NCI-H2029 treated with DMSO at 0.1 percent for 48 hours (cell line): ENCODE measurements at places on chromosomes 4 and X.

- DNase-seq: no peak
Measured at GRCh38 chrX:121903961-121904360, 856.6 kb downstream of the GLUD2 start.

DNA sequence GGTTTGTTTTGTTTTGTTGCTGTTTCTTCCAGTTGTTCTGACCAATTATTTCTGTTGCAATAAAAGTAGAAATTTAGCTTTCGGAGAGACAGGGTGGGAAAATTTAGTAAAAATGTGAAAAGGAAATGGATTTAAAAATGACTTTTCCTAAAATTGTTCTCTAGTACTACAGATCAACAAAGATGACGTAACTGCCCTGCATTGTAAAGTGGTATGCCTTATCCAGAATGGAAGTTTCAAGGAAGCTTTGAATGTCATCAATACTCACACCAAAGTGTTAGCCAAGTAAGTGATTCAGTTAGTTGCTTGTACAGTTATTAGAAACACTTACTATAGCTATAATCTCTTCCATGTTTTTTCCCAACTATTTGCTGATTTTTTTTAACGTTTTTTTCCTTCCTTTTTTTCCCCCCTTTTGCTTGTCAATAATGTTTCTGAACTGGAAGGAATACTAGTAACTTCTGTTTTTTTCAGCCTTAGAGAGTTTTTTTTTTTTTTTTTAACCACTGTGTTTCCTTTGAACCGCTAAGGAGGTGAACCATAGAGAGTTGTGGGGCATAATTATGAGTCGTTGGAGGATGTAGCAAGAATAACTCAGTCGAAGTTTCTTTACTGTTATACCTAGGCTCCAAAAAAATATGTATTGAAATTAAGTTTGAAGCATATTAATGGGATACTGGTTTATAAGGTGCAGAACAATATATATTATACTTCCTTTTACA lies 2.2 kb downstream of the SRP72 start:
- no peak for DNase-seq

GRCh38 chrX:46856483-46856882 lies 19.6 kb downstream of the RP2 start:
- DNase-seq: no peak

GRCh38 chr4:164012396-164013027 lies 518.0 kb downstream of the TMA16 start:
- DNase-seq: no peak

DNA sequence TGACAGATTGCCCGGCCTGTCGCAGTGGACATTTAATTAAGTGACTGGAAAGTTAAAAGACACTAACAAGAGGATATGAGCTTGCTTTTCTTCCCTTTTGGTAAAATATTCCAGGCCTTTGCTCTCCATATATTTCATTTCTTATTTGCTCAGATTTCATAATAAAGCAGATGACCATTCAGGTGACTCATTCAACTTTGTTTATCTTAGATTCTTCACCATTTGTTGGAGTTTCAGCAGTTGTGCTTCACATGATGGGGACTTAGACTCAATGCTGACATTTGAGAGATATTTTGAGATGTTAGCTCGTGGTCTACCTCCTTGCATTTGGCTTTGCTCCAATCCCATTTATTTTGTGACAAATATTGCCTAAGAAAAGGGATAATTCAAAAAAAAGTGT lies 312.2 kb downstream of the ARHGAP24 start:
- no peak for DNase-seq

DNA sequence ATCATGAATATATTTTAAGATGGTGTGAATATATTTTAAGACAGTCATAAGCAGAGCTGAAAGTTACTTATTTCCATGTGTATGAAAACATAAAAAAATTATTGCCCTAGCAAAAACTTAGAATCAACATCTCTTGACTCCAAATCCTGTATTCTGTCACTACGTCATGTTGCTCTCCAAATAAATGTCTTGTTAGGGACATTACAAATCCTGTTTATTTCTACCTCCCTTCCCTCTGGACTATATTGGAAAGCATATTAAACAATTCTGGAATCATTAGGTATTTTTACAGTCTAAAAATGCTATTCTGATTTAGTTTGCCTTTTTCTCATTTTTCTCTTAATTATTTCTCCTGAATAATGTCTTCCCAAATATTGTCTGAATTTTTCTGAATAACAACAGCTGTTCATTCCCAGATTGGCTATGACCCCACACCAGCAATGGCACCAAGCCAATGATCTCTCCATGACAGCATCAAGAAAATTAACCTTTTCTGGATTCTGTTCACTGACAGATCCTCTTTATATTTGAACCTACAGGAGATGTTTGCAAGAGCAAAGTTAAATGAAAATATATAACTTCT lies 523.1 kb downstream of the IQCM start:
- no peak for DNase-seq

- no peak for DNase-seq
Measured at GRCh38 chrX:151762802-151763201, 28.3 kb downstream of the CNGA2 start.

DNA sequence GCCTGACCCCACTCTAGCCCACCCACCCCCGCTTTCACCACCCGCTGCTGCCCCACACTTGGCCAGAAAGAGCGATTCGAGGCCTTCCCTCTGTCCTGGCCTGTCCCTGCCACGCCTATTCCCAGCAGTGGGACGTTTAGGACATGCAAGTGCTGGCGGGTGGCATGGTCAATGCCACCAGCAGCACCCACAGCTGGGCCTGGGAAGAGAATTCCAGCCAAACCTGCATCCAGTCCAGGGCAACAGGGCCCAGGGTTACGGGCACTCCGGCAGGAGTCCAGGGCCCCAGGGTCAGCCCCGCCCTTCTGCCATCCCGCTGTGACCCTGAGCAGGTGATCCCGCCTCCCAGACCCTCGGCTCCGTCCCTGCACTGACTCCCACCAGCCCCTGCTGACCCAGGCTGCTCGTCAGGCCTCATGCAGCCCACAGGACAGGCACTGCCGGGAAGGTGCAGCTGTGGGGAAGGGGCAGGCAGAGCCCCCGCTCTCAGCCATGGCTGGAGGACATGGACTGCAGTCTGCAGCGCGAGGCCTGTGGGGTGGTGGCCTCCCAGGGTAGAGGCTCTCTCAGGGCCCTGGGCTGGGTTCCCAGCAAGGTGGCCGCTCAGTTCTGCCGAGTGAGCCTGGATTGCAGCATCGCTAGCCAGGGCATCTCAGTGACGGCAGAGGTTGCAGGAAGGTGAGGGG lies 6.8 kb upstream of the HTRA3 start:
- no peak for DNase-seq

DNA sequence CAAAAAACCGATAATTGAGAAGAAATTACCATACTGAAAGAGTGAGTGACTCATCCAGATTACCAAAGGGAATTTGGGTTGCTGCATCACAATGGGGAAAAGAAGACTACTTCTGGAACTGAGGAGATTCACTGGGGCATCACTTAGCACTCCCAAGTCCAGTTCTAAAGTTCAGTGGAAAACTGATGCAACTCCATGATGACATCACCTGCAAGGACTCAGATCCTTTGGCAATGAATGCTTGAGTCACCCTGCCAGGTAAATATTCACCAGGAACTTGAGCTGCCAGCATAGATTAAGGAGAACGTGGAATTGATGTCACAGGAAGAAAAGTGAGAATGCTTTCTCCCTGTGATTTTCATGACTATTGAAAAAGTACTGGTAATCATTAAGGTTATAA lies 32.0 kb upstream of the SMIM10L2A start:
- no peak for DNase-seq

DNA sequence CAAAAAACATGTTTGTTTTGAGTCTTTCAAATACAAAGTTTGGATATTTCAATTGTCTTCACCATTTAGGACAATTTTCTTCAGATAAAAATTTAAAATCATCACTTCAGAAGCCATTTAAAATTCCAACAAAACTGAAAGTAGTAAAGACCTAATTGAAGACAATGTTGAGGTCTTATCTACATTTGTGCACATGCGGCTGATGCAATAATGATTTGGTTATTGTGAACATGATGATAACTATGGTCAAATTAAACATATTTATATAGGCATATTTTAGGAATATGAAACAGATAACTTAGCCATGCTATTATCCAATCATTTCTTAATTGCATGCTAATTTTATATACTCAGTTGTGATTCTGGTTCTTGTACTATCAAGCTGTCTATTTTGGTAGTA lies 407.5 kb downstream of the GALNTL6 start:
- no peak for DNase-seq

DNA sequence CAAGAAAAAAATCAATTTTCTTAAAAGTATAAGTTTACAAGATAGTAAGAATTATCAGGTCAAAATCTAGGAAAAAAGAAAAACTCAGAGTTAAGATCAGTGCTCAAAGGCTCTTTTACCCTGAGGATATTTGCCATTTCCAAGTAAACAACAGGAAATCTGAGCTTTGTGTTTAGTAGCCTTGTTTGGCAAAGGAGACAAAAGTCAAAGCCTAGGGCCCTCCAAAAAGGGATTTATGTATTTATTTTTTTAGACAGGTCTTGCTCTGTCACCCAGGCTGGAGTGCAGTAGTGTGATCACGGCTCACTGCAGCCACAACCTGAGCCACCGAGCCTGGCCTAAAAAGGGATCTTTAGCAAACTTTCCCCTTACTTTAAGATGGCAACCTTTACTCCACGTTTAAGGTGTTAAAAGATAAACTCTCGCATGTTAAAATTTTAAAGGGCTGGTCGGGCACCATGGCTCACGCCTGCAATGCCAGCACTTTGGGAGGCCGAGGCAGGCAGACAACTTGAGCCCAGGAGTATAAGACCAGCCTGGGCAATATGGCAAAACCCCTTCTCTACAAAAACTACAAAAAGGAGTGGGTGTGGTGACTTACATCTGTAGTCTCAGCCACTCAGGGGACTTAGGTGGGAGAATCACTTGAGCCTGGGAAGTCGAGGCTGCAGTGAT lies 21.3 kb upstream of the OPHN1 start:
- no peak for DNase-seq

DNA sequence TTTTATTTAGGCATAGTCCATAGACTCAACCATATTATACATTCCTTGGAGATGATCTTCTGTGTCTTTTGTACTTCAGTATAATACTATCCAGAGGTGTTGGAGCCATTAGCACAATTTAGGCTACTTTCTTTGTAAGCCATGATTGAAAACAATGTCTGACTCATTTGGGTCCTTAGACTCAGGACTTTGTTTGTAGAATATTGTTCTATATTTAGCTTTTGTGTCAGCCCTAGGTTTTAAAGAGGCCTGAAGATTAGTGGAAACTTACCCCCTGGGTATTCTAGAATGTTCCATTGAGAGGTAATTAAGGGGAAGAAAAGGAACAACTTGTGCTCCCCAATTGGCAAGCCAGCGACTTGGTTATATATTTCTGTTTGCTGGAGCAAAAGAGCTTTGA lies 145.2 kb upstream of the SCML1 start:
- no peak for DNase-seq

GRCh38 chrX:65997978-65998717 lies 41.7 kb downstream of the VSIG4 start:
- DNase-seq: no peak

GRCh38 chrX:3690140-3690539 lies 23.3 kb downstream of the PRKX start:
- DNase-seq: no peak

DNA sequence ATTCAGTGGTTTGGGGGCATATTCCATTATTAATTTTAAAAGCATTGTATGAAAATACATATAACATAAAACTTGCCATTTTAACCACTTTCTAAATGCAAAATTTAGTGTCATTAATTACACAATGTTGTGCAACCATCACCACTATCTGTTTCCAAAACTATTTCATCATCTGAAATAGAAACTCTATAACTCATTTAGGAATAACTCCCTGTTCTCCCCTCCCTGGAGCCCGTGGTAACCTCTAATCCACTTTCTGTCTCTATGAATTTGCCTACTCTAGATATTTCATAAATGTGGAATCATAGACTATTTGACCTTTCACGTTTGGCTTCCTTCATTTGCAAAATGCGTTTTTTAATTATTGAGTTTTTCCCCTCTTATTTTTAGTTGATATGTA lies 101.4 kb upstream of the GPC4 start:
- DNase-seq: no peak

DNA sequence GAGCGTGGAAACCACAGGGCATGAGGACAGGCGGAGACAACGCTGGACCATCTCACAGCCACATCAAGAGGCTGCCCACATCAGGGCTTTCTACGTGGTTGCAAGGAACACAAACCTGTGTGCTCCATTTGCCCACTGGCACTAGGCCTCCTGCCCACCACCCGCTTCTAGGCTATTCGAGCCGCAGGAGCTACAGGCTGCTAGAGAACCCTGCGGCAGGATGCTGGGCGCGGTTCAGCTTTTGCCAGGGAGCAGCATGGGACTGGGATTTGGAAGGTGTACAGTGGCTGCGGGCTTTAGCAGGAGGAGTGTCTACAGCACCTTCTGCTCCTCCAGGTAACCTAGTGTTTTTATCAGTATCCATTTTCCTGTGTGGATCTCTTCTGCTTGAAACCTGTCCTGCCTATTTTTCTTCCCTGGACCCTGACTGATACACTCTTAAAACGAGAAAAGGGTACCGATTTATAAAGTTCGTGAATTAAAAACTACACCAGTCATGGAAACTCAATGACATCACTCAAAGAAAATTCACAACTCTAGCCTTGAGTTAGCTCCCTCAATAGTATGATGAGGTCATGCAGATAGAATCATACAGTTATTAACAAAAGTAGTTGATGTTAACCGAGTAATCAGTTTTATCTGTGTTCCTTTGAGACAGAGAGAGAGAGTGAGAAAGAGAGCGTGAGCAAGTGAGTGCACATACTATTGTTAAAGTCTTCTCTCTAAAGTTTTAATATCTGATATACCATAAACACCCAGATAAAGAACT lies 12.8 kb downstream of the NOP14 start:
- no peak for DNase-seq

GRCh38 chrX:79080141-79080540 lies 64.3 kb upstream of the GPR174 start:
- no peak for DNase-seq

DNA sequence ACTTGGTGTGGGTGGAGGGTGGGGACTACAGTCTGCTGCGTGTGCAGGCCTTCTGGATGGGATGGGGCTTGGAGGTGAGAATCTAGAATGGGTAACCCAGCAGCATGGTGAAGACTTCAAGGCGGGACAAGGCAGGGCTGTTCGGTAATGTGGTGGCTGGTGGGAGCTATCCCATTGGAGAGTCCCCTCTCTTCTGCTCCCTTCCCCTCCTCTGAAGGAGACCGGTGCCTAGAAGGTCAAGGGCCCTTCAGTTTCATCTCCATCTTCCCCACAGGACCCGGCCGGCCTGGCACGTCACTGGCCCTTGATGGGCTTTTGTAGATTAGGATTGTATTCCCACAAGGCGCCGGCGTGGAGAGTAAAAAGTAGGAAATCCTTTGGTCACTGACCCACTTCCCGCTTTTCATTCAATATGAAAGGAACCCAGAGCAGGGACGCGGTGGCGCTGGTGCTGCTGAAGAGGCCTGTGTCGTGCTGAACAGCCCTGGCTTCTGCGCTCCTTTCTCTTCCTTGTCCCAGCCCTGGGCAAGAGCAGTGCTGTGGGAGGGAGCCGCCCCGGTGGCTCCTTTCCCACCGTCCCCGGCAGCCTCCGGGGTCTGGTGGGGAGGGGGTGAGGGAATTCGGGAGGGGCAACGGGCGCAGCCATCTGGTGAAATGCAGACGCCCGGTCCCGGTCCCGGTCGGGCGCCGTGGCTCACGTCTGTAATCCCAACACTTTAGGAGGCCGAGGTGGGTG lies 7.3 kb upstream of the HMGB3 start:
- DNase-seq: no peak

- no peak for DNase-seq
Measured at GRCh38 chr4:46503739-46504138, 113.8 kb upstream of the GABRA2 start.

- no peak for DNase-seq
Measured at GRCh38 chrX:146604196-146604595, 205.4 kb upstream of the CXorf51B start.

GRCh38 chrX:42028109-42028508 lies 104.8 kb upstream of the CASK start:
- DNase-seq: no peak
